ENCODE measurements at places on chromosomes 1 and 21. TPM values are rescaled to one million over a fixed set of nuclear protein-coding genes. Genes with fewer than 3 reads are reported as not detected.
A peak's percentile ranks its signal among the peaks of the same experiment; 100 is the strongest.

- no peak for DNase-seq
Measured at GRCh38 chr1:52403566-52404115, 582 bp downstream of the ORC1 start.

Gene TFAP2E
- total RNA-seq: 5.5 TPM

DNA sequence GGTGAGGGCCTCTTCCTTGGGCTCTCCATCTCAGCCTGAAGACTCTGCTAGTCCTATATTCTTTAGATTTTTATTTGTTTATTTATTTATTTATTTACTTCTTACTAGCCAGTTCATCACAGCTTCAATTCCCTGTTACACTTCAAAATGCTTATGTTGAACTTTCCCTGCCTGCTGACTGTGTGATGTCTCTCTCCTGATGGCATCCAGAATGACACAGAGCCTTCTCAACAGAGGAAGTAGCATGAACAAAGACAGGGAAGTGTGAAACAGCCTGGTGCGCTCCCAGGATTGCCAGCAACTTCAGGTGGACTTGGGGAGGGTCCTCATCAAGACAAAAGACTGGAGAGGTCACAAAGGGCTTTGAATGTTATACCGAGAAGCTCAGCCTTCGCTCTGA, 4.3 kb upstream of the IPO13 start:
- no peak for DNase-seq

DNA sequence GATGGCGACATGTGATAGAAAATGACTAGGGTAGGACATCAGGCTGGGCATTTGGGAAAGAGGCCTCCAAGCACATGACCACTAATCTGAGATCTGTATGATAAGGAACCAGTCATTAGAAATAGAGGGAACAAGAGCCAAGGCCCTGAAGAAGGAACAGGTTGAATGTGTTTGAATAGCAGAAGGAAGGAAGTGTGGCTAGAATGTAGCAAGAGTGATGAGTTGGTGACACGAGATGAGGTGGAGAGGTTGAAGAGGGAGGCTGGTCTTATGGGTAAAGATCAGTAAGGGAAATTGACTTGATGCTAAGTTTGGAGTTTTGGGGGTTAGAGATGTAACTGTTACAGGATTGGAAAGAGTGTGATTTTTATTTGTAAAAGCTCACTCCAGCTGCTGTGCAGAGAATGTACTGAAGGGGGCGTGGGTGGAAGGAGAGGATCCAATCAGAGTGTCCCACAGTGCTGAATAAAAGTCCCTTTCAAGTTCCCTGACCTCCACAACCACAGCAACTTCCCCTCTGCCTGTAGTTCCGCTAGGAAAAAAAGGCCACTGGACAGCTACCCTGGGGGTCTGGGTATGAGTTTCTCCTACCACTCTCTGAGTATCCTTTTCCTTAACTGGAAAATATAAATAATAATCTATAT, 295.0 kb downstream of the OMA1 start:
- no peak for DNase-seq

DNA sequence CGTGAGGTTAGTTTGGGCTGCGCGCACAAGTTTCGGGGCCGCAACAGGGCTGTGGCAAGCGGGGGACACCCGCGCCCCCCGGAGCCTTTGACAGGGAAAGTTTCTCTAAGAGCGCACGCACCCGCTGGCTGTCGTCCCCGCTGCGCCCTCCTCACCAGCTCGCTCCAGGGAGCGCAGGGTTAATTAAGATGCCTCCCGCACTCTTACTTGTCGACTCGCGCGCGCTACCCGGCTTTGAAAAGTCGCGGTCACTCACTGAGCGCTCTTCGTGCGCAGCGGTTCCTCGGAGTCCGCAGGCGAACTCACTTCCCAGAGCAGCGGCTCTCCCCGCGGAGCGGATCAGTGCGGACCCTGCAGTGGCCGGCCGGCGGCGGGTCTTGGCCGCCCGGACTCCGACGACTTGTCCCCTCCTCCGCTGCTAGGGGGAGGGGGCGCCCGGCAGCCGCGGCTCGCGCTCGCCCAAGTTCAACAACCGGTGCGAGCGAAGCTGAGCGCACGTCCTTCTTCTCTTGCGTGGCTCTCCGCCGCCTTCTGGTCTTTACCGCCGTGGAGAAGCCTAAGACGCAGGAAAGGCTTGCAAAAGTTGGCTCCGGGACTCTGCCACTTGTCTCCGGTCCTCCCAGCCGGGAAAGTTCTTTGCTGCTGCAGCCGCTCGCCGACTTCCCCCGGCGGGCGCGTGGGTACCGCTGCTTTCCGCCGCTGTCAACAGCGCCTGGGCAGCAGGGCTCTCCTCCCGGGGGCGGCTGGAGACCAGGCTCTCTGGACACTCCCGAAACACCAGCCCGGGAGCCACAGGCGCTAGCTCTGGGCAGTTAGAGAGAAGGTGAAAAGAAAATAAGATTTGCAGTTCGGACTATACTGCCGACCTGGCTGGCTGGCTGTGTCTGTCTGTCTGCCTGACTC, 506 bp downstream of the JUN start:
- DNase-seq: peak; percentile 84

DNA sequence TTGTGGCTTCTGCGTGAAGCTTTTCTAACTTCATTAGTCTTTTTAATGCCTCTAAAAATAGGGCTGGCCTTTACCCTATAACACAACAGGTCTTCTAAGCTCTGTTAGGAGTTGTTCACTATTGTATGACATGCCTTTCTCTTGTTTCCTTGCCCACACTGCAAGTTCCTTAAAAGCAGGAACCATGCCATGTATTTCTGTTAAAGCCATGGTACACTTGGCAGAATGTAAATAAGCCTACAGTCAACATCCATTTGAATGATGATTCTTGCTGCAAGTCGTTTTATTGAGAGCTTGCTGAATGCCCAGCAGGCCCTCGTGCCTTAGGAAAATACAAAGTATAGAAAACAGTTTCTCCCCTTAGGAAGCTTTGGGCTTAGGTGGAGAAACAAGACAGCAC, 214.6 kb downstream of the DUSP10 start:
- no peak for DNase-seq

Gene NKAIN1
- total RNA-seq: 2.5 TPM

Gene EXO5
- total RNA-seq: 2.2 TPM

- no peak for DNase-seq
Measured at GRCh38 chr1:47508702-47509431, 71.0 kb downstream of the FOXD2 start.

Gene LGR6
- 1.6 TPM for total RNA-seq

Gene RGS4
- not detected for total RNA-seq

Gene SPATA21
- total RNA-seq: not detected

DNA sequence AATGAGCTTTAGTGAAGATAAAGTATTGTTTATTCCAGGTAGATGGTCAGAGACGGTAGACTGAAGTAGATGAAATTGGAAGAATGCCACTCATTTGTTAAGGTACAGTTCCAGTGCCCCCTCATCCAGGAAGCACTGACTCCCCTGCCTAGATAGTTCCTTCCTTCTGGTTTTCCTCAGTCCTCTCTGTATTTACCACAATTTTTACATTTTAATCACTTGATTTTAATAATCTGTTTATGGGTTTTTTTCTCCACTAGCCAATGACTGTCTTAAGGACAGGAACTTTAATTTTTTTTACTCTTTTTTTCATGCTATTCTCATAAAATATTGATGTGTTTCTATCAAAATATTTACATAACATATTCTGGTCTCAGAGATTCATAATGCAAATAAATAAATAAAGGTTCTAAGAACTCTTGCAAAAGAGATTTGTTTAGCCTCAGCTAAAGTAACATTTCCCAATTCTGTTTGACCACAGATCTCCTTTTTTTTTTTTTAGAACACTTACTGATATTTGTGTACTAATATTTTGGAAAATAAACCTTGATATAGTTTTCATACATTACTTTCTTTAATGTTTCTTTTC, 651.6 kb downstream of the PLPP3 start:
- DNase-seq: no peak

DNA sequence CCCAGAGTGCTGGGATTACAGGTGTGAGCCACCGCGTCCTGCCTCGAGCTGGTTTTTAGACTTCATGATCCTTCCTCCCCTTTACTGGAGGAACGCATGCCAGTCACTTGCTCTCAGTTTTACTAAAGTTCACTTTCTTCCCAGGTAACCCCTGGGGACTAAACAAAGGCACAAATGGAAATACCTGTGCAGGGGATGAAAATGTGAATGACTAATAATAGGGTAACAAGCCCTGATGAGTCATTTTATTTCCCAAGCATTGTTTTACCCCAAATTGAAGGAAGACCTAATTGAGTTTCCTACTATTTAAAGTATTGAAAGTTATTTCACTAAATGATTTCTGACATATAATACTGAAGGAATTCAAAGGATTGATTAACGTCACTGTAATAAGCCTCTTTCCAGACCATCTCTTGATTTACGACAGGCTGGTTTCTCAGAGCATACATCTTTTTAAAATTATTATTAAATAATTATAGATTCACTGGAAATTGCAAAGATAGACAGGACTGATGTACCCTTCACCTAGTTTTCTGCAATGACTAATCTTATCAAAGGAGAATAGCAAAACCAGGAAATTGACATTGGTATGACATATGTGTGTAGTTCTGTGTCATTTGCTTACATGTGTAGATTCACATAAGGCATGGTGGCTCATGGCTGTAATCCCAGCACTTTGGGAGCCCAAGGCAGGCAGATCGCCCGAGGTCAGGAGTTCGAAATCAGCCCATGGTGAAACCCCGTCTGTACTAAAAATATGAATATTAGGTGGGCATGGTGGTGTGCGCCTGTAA, 53.2 kb upstream of the SOD1 start:
- DNase-seq: no peak

DNA sequence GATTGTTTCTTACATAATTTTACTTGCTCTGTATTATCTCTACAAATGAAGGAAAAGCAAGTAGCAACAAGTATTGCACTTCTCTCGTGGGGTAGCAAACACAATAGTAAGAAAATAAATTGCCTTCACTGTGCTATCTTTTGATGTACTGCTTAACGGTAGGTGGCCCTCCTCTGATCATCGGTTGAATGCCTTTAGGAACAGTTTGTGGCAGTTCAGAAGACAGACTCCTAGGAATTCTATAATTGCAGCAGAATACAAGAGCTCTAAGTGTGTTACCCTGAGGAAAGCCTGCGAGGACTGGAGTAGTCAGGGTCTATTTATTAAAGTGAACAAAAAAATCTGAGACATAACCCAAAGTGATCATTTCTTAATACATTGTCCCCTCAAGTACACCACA, 1135.9 kb downstream of the KCNT2 start:
- DNase-seq: no peak

DNA sequence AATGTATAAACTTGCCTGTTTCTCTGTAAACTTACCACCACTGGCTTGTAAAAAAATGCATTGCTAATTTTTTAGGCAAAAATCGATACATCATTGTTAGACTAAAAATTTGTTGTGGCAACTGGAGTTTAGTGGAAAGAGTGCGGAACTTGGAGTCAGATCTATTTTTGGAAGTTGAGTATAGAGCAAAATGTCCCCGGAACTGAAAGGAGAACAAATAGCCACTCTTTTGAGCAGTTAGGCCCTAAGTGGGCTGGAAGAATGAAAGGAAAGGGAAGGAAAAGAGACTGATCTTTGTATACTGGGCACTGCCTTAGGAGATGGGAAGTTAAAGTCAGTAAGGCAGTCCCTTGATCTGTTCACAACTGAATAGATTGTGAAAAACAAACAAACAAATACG, 30.2 kb downstream of the OPTC start:
- no peak for DNase-seq

DNA sequence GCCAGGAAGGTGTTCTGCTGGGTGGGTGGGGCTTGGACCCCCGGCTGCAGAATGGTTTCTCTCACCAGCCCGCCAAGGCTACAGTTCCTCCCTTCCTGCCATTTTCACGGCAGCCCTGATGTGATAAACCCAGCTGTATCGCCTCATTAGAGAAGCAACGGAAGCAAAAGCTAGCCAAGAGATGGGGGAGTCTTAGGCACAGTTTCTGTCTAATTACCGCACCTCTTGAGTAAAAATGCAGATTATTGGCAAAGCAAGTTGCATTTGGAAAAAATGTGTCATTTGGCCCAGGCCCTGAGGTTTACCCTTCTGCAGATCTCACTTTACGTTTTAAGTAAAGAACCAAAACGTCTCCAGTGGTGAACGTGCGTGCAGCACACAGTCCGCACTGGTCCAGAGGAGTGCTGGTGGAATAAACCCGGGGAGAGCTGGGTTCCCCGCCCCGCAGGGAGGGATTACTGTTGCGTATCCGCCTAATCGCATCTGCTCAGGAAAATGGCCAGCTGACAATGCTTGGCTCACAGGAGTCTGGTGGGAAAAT, 109.9 kb downstream of the GALNT2 start:
- no peak for DNase-seq

GRCh38 chr1:181743878-181744312, 260.6 kb downstream of the CACNA1E start:
- no peak for DNase-seq

DNA sequence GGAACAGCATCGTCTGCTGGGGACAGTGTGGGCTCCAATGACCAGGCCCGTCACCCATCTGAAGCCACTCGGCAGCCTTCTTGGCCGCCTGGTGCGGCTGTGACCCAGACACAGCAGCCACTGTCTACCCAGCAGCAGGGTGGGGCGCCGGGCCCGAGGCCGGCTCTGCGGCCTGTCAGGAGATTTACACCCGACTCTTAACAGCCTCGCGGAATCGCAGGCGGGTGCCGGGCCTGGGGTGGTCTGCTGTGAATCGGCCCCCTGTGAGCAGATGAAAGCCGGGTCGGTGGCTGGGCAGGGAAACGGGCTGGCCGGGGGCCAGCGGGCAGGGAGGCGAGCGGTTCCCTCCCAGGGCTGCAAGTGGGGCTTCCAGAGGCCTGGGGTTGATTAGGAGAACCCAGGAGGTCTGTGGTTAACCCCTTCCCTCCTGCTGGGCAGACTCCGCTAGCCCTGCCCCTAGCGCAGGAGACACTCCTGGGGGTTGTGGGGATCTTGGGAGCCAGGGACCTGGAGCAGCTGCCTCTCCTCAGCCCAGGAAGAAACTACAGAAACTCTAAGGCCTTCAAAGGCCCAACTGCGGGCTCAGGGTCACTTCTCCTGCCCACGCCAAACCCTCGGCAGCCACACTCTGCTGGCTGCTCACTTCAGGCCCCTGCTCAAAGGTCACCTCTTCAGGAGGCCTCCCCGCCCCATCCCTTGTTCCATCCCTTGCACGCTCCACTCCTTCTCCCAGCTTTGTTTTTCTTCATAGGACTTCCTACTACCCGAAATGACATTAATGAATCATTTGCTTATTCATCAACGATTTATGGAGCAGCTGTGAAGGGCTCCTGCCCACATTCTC, 15.6 kb downstream of the RUNX3 start:
- no peak for DNase-seq

Gene KRTAP11-1
- total RNA-seq: 283 TPM

DNA sequence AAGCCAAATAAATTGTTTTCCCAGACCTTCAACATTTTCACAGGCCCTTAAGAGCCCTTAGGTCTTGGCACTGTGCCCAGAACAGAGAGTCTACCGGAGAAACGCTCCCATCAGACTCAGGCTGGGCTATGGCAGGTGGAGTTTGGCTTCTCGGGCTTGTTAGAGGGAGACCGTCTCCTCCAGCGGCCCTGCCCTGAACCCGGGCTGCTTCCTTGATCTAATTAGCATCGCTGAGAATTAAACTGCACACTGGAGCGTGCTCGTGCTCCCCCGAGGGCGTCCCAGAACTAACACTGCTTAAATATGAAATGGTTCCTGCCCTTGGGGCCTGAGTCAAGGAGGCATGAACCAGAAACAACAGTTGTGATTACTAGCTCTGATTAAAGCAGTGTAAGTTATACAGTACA, 634.4 kb downstream of the MATN1 start:
- no peak for DNase-seq
